ENCODE measurements at places on chromosomes 13 and 19.

- DNase-seq, result no peak
Observed at GRCh38 chr19:3818466-3818865, 32.3 kb upstream of the MATK start.

GRCh38 chr13:53499576-53500133 is 471.0 kb downstream of the OLFM4 start:
- DNase-seq, result no peak

DNA sequence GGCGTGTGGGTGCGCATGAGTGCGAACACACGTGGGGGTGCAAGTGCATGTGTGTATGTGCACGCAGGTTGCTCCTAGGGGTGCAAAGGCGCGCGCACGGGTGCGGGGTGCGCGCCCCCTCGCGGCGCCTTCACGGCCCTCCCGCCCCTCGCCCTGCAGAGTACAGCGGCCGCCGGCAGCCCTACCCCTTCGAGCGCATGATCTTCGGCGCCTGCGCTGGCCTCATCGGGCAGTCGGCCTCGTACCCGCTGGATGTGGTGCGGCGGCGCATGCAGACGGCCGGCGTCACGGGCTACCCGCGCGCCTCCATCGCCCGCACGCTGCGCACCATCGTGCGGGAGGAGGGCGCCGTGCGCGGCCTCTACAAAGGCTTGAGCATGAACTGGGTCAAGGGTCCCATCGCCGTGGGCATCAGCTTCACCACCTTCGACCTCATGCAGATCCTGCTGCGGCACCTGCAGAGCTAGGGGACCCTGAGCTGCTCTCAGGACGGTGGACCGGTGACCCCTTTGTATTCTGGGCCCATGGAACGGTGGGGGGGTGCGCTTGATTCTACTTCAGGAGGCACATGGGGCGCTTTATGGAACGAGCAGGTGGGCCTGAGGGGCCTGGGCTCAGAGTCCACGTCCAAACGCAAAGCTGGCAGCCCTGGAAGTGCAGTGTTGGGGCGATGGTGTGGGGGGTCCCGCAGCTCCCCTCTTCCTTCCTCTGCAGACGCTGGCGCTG is 27.7 kb downstream of the TMEM161A start:
- no peak for DNase-seq

- DNase-seq, result no peak
Observed at GRCh38 chr19:9324584-9324962, 594 bp downstream of the ZNF559 start.

DNA sequence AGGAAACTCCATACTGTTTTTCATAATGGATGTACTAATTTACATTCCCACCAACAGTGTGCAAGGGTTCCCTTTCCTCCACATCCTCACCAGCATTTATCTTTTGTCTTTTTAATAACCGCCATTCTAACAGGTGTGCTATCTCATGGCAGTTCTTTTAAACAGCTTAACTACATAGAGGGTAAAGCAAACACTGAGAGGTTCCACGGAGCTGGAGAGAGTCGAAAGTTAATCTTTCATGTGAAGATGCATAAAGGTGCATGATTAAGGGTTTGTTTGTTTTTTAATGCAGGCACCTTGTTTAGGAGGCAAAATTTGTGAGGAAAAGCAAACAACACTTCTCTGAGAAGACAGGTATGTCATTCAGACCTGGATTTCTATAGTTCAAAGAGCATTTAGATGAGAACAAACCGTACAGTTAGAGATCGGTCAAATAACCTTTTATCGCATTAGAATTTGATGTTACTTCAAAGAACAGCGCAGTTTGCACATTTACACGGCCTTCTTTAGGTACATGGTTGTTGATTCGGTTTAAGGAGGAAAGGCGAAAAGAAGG is 193.9 kb downstream of the RBM26 start:
- no peak for DNase-seq

DNA sequence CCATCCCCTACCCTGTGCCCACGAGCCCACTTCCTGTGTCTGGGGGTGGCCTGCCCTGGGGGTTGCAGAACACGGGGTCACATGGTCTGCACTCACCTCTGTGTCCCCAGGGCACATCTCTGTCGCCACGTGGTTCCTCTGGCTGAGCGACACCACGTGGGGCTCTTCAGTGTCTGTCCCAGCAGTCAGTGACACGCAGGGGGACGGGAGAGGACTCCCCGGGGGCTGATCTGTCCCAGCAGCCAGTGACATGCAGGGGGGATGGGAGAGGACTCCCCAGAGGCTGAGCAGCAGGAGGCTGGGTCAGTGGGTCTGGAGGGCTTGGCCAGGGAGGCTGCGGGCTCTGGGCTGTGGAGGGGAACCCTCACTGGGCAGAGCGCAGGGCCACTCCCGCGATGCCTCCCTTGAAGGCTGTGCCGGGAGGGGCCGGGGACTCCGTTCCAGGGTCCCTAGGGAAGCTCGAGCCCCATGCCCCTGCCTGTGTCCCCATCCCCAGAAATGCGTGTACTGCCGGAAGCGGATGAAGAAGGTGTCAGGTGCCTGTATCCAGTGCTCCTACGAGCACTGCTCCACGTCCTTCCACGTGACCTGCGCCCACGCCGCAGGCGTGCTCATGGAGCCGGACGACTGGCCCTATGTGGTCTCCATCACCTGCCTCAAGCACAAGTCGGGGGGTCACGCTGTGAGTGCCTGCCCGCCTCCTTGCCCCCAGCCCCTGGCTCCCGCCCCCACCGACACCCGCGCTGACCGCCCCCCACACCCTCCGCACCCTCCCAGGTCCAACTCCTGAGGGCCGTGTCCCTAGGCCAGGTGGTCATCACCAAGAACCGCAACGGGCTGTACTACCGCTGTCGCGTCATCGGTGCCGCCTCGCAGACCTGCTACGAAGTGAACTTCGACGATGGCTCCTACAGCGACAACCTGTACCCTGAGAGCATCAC is 174.8 kb downstream of the KDM4B start:
- DNase-seq, result no peak

- peak; percentile 29 for DNase-seq
Observed at GRCh38 chr19:34096020-34096915, 76.0 kb upstream of the LSM14A start.

DNA sequence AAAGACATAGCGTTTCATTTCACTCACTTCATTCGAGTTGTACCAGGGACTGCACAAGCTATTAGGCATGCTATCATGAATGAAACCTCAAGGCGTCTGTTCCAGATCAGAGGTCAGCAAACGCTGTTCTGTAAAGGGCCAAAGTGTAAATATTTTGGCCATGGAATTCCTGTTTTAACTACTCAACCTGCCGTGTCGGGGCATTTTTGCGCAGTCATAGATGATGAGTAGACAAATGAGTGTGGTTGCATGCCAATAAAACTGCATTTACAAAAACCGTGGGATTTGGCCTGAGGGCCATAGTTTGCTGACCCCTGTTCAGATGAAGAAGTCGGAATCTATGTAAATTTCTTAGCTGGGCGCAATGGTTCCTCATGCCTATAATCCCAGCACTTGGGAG is 6.5 kb downstream of the INSR start:
- no peak for DNase-seq

DNA sequence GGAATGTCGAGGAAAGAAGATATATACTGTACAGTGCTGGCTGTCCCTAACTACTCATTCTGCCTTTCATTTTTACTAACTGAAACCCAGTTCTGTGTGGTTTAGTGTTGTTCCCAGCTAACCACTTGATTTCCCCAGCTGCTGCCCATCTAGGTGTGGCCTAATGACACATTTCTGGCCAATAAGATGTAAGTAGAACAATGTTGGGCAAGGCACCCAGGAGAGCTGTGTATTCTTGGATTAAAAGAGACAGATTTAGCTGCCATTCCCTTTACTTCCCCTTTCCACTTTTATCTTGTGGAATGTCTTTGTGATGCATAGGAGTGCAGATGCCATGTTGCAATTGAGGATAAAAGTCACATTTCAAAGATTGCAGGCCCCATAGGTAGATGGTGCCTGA is 28.3 kb upstream of the PCDH9 start:
- no peak for DNase-seq

DNA sequence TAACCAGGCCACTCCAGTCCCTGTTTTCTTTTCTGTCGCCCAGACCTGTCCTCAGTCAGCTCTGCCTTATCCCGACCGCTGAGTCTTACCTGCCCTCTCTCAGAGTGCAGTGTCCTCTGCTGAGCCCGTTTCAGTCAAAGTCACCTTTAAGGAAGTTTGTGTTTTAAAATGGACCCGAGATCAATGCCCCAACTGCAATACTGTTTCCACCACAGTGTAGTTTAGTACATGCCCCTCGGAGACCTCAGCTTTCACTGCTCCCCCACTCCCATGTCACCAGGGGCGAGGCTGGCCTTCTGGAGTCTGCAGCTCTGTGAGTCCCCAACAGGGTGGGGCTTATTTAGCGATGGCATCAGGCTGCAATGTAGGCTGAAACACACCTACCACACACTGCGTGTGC is 248.4 kb upstream of the TSHZ3 start:
- DNase-seq, result no peak

DNA sequence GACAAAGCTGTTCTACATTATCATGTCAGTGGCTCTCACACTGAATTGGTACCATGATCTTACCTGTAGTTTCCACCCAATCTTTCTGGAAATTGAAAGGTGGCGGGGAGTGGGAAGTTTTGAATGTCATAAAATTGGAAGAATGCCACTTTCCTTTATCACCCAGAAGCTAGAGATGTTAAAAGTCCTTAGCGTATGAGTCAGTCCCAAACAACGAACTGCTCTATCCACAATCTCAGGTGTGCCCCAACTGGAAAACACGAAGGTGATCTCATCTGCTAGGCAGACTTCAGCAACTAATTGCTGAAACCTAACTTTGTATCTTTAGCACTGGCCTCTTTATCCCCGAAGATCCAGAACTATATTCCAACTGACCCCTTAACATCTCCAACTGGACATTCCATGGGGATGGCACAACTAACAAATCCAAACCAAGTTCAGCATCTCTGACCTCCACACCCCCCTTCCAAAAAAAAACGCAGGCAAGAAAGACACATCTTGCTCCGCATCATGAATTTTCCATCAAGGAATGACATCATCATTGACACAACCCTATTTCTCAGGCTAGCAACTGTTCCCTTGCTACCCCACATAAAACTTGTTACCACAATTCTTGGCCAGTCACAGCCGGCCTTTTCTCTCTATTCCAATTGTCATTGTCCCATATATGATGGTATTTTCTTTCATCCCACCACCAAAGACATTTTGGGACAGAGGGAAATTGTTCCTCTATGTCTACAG is 175.4 kb downstream of the KLF12 start:
- DNase-seq, result no peak

DNA sequence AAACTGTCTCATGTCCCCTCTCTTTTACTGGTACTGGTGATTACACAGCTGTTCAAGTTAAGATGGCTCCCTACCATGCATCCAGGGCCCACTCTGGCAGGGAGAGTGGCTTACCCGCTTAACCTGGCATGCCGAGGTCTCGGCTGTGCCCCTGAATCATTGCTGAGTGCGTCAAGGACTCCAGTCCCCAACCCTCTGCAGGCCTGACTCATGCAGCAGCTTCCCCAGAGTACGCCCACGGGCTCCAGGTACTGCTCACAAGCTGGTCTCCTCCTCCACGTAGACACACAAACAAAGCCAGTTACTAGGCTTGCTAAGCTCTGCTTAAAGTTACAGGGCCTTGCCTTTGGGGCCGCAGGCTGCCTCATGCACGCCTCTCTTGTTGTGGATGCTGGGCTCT is 447.4 kb downstream of the COG6 start:
- DNase-seq, result no peak

GRCh38 chr19:28027116-28027515 is 1185.8 kb downstream of the UQCRFS1 start:
- DNase-seq, result no peak

DNA sequence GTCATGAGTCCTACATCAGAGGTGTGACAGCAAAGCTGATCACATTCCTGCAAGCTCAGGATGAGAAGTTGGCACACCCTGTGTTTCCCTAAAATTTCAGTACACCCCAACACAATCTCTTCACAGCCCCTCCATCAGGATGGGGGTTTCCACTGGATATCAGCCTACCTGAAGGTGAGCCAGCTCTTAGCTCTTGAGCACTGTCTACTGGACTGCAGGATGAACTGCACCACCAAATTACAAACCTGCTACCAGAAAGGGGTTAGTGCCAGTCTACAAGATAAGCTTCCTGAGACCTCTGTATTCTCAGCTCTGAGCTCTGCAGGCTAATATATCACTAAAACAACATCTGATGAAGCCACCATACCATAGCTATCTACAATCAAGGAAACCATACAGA is 1616.2 kb upstream of the SPRY2 start:
- DNase-seq, result no peak

- no peak for DNase-seq
Observed at GRCh38 chr13:58048670-58049069, 417.1 kb downstream of the PCDH17 start.

DNA sequence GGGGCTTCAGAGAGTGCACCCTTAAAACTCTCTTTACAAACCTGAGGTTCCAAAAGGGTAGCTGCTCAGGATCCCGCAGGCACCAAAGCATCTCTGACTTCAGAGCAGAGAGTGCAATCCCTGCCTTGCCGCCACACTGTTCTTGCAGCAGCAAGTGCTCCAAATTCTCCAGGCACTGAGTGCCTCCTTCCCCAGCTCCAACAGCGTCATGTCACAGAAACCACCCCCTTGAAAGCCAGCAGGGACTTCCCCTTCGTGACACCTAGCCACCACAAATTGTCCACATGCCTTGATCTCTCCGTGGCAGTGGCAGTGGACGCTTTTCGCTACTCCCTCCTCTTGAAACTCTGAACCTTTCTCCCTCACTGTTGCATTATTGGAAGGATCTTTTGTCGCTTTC is 39.9 kb downstream of the MBNL2 start:
- DNase-seq, result no peak

GRCh38 chr13:51957377-51958216 is 53.7 kb downstream of the ATP7B start:
- no peak for DNase-seq

Data from fibroblast of the conjunctiva (primary cell).